PC-3 (cell line): ENCODE measurements at places on chromosomes 6 and 20. TPM values are rescaled to one million over a fixed set of nuclear protein-coding genes. Genes with fewer than 3 reads are reported as not detected.

DNA sequence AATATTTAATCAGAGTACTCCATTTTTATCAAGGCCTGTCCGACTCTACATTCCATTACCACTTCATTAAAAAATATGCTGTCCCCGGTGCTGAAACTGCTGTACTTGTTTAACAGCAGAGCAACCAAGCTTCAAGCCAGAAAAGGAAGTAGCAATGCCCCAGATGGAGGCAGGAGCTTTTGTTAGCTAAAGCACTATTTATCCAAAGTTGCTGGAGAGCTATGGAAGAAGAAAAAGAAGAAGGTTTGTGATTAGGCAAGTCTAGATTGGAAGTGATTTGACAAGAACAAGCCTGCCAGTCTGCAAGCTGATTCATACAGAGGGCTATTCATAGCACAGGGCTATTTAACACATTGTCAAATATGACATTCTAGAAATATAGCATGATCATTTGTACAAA, 160.9 kb upstream of the SPTLC3 start:
- peak; percentile 44 for DNase-seq

- DNase-seq, result no peak
Measured at GRCh38 chr20:57389695-57390603, 1.2 kb upstream of the RBM38 start.

DNA sequence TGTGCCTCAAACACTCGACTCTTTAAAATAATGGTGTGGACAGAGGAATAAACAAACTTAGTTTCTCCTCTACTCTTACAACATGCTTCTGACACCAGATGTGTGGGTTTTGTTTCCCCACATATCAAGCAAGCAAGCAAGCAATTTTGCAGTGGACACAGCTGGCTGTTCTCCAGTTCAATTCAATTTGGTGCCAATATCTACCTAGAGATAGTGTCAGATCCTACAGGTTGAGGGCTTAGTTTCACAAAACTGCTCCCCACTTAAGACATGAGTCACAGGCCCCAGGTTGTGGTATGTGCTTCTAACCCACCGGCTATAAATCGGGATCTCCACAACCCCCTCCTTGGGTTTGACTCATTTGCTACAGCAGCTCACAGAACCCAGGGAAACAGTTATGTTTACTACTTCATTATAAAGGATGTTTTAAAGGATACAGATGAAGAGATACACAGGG, 131.4 kb upstream of the TRAF3IP2 start:
- peak; percentile 15 for DNase-seq

DNA sequence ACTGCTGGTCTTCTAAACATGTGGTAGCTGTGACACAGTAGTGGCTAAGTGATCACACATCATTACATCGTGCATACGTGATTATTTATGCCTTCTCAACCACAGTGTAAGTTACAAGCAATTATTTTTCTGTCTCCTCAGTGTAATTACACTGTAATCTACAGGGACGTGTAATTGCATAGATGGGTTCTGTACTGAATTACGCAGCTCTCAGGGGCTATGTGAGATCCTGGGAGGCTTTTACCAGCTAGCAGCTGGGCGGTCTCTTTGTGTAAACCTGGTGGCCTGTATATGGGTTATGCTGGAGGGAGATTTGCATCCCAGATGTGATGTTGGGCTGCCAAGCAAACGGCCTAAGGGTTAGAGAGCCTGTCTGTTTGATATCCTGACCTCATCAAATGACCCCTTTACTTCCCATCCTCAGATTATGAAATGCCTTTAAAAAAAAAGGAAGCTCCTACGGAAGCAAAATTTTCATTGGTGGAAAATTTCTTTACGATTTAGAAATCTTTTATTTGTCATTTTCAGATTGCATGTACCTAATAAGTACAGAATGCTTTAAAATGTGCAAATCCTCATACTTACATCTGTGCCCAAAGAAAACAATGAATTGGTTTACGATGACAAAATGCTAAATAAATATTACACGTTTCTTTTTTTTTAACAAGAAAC, 402.8 kb upstream of the JAG1 start:
- no peak for DNase-seq

- DNase-seq, result no peak
Measured at GRCh38 chr6:127951172-127951917, 50.5 kb upstream of the THEMIS start.

- DNase-seq, result no peak
Measured at GRCh38 chr6:100121854-100122609, 128.0 kb upstream of the MCHR2 start.

PKIB gene
- 22.4 and 28.0 TPM in 2 replicates for total RNA-seq

SAMD5 gene
- total RNA-seq, result 1.2 and 1.8 TPM in 2 replicates

ULBP1 gene
- 0.86 and 0.87 TPM in 2 replicates for total RNA-seq

UST gene
- total RNA-seq, result 3.9 and 7.9 TPM in 2 replicates
